Mammary epithelial cell (primary cell): ENCODE measurements at places on chromosomes 11 and 22. TPM values are rescaled to one million over a fixed set of nuclear protein-coding genes. Genes with fewer than 3 reads are reported as not detected.

Gene INPP5J
- 2.0 and 2.7 TPM in 2 replicates for total RNA-seq

Gene TSPAN32
- not detected in 2 replicates for total RNA-seq

Gene SCARF2
- 1.1 and 2.0 TPM in 2 replicates for total RNA-seq

Gene MUC5AC
- 0.03 TPM in 1 of 2 replicates, not detected in the other for total RNA-seq

Gene CENPM
- 11.3 and 20.0 TPM in 2 replicates for total RNA-seq

Gene ACR
- total RNA-seq = not detected in 2 replicates

Gene TMEM86A
- 3.3 TPM for total RNA-seq

Gene HEPHL1
- total RNA-seq = 6.2 TPM

Gene CRYBB3
- total RNA-seq = not detected

Gene CCDC73
- 0.08 TPM in 1 of 2 replicates, not detected in the other for total RNA-seq

Gene CEND1
- total RNA-seq = not detected in 2 replicates

Gene C11orf91
- not detected for total RNA-seq

Gene PKDREJ
- total RNA-seq = not detected

Gene GLYATL2
- total RNA-seq = 1.0 TPM

Gene RTN4R
- 4.3 and 10.5 TPM in 2 replicates for total RNA-seq

Gene BDNF
- 2.5 TPM for total RNA-seq
